ENCODE measurements at places on chromosomes 6 and 20.
A peak's percentile ranks its signal among the peaks of the same experiment; 100 is the strongest.

GRCh38 chr6:111381123-111381522 lies 101.9 kb downstream of the REV3L start:
- DNase-seq: no peak

- DNase-seq: no peak
Measured at GRCh38 chr6:142871910-142872331, 73.1 kb downstream of the HIVEP2 start.

GRCh38 chr6:27138837-27139755 lies 108.4 kb upstream of the PRSS16 start:
- DNase-seq: peak; percentile 72

- no peak for DNase-seq
Measured at GRCh38 chr6:25922301-25922700, 8.2 kb downstream of the SLC17A2 start.

DNA sequence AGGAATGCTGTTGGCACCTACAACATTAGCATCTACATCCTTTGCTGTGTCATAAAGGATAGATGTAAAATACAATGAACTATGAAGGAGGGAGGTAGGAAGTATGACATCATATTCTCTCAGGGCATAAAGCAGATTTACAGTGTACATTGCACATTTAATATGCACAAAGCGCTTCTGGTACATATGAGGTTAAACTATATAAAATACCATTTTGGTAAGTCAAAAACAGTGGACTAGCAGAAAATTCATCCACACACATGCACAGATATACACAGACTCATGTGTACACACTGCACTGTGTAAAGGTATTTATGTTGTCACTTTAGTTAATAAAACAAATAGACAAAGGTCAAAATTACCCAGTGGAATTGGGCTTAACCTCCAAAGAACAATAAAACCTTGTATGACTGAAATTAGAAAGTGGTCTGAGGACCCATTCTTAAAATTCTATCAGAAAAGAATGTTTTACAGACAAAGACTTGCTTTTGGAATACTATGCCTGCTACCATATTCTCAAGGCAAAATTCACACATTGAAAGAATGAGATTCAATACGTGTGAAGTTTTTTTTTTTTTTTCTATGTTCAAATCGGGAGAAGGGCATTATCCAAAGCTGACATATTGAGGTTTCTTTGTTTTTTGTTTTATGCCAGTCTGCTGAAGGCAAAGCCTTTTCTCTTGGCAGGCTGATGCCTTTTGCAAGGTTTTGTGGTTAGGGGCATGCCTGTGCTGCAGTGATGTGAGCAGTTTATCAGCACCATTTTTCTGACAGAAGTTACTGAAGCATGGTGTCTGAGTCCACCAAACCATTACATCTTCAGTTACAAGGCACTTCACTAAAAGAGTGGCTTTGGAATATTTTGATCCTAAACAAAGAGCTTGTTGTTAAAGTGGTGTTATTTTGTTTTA lies 199.0 kb downstream of the PLCB1 start:
- DNase-seq: no peak

GRCh38 chr6:25056130-25056529 lies 120.4 kb upstream of the RIPOR2 start:
- peak; percentile 50 for DNase-seq

GRCh38 chr6:64874776-64875175 lies 832.2 kb downstream of the EYS start:
- no peak for DNase-seq

- no peak for DNase-seq
Measured at GRCh38 chr20:7180256-7181045, 413.0 kb downstream of the BMP2 start.

DNA sequence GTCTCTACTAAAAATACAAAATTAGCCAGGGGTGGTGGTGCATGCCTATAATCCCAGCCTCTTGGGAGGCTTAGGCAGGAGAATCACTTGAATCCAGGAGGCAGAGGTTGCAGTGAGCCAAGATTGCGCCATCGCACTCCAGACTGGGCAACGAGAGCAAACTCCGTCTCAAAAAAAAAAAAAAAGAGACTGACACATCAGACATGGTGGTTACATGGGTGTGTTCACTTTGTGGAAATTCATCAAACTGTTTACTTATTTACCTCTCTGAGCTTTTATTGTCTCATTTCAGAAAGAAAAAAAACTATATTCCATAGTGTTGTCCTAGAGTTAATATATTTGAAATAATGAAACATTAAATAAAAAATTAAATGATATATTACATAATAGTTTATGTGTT lies 64.8 kb downstream of the MBOAT1 start:
- DNase-seq: no peak

DNA sequence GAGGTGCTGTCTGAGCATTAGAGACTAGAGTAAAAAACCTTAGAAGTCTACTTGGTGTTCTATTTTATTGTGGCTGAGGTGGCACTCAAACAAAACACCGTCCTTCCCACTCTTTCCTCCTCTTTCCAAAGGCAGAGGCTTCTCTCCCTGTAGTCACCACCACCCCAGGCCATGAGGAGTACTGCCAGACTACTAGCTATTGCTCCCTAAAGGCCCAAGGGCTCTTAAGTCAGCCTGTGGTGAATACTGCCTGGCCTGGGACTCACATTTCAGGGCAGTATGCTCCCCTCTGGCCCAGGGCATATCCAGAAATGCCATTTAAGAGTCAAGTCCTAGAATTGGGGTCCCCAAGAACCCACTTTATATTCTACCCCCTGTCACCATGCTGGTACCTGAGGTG lies 309.7 kb upstream of the IMPG1 start:
- no peak for DNase-seq

DNA sequence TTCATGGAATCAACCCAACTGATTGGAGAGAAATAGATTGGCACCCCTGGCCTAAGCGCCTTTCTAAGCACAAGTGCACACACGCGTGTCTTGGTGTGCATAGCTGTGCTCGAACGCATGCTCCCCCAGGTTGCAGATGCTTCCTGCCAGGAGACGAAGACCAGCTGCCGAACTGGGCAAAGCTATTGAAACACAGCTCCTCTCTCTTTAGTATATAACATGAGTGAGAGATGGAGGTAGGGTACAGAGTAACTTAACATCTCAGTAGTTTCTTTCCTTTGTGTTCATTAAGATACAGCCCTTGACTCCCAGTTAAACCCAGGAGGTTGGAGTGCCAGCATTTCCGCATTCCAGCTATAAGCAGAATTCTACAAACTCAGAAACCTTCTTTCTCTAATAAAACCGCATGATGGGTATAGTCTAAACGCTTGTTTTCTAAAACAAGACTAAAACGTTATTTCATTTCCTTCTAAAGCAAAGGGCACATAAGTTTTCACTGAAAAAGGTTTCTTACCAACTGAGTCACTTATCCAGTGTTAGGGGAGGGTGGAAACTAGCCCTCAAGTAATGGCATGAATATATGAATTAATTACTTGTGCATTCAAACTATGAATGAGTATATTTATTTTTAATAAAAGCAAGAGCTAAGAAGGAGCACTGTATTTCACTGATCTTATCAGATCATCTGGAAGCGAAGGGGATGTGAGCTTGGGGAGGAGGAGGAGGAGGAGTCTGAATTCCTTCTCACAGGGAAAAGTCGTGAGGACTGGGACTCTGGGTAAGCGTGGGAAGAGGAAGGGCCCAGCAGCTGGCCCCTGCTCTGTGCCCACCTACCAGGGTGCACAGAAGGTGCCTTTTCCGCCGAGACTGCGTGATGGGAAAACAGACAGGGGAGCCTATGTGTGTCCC lies 179.2 kb downstream of the TMEM242 start:
- no peak for DNase-seq

- no peak for DNase-seq
Measured at GRCh38 chr6:141210901-141211300, 921.8 kb upstream of the GJE1 start.

DNA sequence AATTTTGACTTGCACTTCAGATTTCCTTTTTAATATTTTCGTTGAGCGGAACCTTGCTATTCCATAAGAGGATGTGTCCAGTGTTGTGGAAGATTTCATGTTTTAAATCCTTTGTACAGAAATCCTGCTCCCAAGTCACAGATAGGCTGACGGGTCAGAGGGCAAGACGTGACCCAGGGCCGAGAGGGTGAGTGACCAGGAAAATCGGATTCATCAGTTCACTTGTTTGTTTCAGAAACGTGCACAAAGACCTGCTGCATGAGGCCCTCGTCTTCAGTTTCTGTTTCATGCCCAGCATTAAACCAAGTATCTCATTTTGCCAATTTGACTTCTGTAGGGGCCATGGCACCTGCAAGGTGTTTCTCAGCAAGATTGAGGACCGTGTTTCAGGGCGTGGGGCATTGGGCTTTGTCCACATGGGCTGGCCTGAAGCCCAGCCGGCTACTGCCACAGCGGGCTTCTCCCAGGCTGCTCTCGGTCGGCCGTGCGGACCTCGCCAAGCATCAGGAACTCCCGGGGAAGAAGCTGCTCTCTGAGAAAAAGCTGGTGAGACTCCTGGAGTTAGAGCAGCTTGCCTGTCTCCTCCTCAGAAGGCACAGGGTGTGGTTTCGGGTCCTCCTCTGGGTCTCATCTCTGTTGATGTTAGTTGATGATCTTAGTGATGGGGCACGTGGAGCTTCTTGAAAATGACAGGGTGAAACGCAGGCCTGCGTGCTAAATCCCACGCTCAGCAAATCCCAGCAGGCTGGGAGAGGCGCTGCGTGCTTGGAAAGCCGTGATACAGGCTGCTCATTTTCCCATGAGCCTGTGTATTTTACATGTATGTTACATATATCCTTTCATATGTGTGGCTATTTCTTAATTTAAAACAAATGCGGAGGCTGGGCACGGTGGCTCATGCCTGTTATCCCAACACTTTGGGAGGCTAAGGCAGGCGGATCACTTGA lies 10.5 kb downstream of the MTG2 start:
- no peak for DNase-seq

DNA sequence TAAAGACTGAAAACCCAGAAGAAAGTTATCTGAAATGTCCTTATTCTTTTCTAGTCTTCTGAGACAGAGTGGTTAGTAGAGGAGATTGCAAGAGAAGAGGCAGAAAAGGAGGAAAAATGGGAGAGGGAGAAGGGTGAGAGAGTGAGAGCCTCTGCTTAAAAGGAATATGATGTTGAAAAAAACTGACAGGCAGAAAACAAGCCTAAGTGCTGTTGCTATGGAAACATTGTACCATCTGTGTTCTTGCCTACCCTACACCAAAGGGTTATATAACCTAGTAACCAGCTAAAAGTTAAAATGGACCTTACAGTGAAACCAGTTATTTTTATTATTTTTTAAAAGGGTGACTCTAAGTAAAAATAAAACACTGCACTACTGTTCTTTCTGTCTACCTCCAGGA lies 28.3 kb upstream of the SH3BGRL2 start:
- no peak for DNase-seq

GRCh38 chr6:52409499-52409898 lies 10.6 kb upstream of the EFHC1 start:
- DNase-seq: no peak

DNA sequence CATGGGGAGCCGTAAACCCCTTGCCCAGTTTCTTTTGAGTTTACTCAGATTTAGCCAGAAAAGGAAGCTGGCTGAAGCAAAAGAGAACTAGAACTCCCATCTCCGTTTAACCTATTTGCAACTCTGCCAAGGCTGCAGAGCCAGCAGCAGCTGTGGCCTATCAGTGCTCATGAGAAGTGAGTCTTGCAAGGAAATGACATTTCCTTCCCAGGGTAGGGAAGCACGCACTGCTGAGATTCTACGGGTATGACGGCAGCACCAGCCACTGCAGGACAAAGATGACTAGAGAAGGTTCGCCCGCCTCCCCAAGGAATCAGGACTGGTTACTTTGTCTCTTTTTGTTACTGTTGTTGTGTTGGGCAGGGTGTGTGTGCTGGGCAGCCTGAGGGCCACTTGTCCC lies 47.6 kb downstream of the PPP1R3G start:
- peak; percentile 35 for DNase-seq

Measured in memory B cell (primary cell).